ENCODE measurements at places on chromosomes 6 and 20.

GRCh38 chr6:135675862-135676261, 175.6 kb upstream of the PDE7B start:
- DNase-seq, result peak; percentile 81

- no peak for DNase-seq
These were observed 693.4 kb upstream of the FLRT3 start for GRCh38 chr20:15030826-15031225.

GRCh38 chr6:8268156-8268555, 165.8 kb upstream of the EEF1E1 start:
- DNase-seq, result no peak

DNA sequence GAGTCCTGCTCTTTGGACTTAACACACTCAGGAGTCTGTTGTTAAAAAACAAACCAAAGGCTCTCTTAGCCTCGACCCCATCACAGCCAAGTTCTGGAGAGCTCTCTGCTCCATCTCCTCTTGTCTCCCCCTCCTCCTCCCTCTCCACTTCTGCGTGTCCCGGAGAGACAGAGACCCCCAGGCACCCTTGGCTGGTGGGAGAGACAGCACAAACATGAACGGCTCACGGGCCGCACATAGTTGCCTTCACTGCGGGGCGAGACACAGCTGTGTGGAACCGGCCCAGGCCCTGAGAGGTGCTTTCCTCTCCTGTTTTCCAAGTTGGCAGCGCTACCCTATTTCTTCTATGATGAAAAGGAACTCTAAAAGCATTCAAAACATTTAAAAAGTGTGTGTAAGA, 23.3 kb upstream of the MYT1 start:
- no peak for DNase-seq

GRCh38 chr20:19823216-19823615, 65.2 kb downstream of the RIN2 start:
- DNase-seq, result no peak

- DNase-seq, result no peak
These were observed 9.6 kb upstream of the SH3BGRL2 start for GRCh38 chr6:79621579-79621978.

GRCh38 chr6:166419717-166420116, 37.0 kb upstream of the MPC1 start:
- no peak for DNase-seq

GRCh38 chr6:130365166-130366106, at the start of gene TMEM200A:
TSS of gene TMEM200A (plus strand) at chr6:130366017. CDS start at chr6:130440423, 74,406 bp downstream.
- peak; percentile 42 for DNase-seq

DNA sequence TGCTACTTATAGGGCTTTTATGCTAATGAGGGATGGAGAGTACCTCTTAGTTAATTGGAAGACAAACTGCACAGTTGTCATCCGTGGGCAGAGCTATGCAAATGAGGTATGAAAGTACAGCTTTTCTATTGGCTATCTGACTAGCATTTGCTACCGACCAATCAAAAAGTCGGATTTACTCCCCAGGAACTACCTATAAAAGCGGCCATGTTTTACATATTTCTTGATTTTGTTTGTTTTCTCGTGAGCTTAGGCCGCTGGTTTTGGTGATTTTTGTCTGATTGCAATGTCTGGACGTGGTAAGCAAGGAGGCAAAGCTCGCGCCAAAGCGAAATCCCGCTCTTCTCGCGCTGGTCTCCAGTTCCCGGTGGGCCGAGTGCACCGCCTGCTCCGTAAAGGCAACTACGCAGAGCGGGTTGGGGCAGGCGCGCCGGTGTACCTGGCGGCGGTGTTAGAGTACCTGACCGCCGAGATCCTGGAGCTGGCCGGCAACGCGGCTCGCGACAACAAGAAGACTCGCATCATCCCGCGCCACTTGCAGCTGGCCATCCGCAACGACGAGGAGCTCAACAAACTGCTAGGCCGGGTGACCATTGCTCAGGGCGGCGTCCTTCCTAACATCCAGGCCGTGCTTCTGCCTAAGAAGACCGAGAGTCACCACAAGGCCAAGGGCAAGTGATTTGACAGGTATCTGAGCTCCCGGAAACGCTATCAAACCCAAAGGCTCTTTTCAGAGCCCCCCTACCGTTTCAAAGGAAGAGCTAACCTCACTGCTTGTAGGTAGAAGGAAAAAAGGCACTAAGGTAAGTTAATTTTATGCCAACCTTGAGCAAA, 36.9 kb downstream of the HFE start:
- DNase-seq, result peak; percentile 99

GRCh38 chr6:686497-686896, 6.4 kb downstream of the EXOC2 start:
- DNase-seq, result no peak

DNA sequence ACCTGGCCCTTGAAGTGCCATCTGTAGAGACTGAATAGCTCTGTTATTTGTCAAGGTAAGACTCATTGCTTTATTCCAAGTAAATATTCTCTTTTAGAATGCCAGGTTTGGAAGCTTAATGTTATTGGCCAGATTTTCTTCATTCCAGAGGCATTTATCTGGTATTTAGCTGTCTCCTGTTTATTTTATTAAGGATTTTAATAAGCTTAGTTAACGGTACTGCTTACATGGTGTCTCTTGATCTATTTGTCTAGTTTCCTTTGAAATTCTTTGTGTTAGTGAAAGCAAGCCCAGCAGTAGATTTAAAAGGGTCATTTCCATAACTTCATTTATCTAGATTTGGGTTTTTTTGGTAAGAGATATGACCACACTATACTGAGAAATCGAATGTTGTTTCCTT, 7.7 kb downstream of the RALY start:
- no peak for DNase-seq

GRCh38 chr6:137282254-137282653, 63.1 kb upstream of the IFNGR1 start:
- DNase-seq, result peak; percentile 39

DNA sequence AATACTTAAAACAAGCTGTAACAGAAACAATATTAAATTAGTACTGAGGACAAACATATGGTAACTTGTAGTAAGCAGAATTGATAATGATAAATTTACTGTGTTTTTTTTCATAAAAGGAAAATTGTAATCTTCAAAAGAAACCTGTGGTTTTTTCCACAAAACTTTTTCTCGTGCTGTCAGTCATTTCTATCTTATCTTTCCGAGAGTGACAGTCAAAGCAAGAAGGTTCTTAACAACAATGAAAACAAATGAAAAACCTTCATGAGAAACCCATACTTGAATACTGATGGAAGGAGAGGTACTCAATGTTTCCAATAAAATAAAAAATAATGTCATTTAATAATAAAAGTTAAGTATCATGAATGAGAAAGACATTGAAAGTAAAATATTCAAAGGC, 174.0 kb downstream of the TBC1D32 start:
- DNase-seq, result no peak

DNA sequence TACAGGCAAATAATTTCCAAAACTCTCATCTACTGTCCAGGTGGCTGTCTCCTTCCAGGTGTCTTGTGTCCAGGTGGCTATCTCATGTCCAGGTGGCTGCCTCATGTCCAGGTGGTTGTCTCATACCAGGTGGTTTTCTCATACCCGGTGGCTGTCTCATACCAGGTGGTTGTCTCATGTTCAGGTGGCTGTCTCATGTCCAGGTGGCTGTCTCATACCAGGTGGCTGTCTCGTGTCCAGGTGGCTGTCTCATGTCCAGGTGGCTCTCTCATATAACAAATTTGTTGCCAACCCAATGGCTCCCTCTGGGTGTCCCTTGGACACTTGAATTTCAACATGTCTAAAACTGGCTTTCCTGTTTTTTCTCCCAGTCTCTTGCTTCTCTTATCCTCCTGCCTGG, 14.3 kb upstream of the SLC22A3 start:
- DNase-seq, result no peak

DNA sequence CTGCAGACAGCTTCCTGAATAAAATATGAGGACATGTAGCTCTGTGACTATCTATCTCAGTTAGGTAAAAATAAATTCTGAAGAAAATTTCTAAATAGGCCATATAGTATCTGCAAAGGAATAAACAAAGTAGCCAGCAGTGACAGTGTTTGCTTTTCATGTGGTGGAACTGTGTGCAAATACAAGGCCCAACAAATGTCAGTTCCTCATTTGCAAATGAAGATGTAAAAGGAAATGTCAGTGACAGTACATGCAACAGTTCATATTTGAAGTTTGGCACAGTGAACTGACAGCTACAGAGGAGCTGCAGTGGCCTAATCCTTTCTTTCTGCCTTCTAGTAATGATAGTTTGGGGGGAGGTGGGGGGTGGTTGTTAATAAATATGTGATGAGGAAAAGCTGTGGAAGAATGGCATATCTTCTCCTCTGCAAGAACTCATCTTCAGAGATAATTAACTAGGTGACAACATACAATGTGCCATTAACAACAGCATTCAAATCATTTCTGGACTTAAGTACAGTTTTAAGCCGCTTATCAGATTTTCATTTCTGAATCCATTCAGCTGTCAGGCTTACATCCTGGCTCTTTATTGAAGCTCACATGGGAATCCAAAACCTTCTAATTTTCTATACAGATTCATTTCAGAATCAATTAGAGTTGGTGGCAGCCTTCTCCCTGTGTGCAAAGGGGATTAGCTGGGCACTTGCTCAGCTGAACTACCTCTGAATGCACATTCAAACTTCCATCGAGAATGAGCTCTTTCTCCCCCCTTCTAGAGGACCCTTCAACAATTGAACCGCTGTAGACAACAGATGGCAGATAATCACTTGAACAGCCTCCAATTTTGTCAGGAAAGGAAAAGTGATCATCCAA, 1059.0 kb upstream of the EPHA7 start:
- DNase-seq, result no peak

GRCh38 chr20:53922901-53923314, 147.5 kb downstream of the BCAS1 start:
- peak; percentile 62 for DNase-seq

DNA sequence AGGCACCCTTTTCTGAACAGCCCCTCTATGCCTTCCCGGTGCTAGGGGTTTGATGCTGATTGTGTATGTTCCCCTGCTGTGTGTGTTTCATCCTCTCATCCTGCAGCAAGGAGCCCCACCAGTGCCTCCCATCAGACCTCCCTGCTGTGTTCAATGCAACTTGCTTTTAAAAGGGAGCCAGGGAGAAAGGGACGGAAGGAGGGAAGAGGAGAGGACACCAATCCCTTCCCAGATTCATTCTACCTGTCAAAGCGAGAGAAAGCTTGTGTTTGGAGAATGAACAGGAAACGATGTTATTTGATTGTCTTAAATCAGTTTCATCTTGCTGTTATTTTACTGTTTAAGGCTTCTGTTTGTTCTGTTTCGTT, 259.2 kb downstream of the ADGB start:
- DNase-seq, result no peak

GRCh38 chr20:20582734-20583133, 129.7 kb downstream of the RALGAPA2 start:
- no peak for DNase-seq

DNA sequence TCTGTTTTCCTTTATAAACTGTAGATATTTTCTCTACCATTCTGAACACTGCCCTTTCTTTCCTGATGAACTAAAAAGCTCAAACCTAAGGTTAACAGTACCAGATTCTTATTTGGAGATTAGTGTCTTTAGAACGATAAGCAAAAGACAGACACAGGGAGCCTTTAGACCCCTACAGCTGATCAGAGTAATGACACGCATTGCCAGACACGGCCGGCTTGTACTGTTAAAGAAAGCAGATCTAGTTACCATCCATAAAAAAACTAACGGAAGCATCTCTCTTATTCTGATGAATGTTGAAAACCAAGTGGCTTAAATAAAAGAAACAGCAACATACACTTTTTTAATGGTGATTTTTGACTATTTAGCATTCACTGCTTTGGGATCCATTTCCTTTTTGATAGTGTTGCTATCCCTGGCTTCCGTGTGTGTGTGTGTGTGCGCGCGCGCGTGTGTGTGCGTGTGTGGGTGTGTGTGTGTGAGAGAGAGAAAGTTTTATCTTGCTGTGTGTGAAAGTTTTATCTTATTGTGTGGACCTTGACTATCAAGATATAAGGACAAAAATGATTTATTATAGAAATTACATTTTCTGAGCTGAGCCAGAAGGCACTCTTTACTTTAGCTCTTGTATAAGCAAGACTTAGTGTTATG, 95.6 kb upstream of the SLC35B3 start:
- no peak for DNase-seq

- DNase-seq, result no peak
These were observed 423.2 kb upstream of the JARID2 start for GRCh38 chr6:14822679-14823078.

DNA sequence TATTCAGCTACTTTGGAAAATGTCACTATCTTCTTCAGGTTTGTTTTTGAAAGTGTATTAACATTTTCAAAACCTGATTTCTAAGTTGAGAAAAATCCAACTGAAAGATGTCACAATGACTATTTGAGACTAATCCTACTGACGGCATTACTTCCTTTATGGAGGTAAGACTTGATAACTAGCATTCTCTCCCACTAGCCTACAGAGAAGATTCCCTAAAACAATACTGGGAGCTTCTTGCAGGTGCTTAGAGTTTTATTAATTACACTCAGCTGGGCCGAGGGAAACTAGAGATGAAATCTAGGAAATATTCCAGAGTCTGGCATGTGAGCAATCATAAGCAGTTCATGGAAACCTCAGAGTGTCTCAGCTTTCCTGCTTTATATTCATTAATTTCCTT, 114.0 kb downstream of the LCA5 start:
- no peak for DNase-seq

DNA sequence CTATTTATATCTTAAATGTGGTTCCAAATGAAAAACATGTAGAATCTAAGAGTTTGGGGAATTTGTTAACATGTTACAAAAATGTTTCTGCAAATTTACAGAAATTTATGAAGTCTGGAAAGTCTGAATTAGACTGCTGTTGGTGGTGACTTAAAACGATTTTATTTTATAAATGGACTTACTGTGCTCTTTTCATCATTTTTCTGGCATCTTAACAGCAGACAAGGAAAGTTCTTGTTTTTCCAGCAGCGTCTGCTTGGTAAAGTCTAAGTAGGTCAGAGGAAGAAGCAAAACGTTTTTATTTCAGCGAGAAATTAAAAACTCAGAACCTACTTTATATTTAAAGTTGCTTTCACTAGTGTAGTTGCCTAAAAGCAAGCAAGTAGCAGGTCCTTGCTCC, 48.6 kb upstream of the COL9A1 start:
- DNase-seq, result no peak

DNA sequence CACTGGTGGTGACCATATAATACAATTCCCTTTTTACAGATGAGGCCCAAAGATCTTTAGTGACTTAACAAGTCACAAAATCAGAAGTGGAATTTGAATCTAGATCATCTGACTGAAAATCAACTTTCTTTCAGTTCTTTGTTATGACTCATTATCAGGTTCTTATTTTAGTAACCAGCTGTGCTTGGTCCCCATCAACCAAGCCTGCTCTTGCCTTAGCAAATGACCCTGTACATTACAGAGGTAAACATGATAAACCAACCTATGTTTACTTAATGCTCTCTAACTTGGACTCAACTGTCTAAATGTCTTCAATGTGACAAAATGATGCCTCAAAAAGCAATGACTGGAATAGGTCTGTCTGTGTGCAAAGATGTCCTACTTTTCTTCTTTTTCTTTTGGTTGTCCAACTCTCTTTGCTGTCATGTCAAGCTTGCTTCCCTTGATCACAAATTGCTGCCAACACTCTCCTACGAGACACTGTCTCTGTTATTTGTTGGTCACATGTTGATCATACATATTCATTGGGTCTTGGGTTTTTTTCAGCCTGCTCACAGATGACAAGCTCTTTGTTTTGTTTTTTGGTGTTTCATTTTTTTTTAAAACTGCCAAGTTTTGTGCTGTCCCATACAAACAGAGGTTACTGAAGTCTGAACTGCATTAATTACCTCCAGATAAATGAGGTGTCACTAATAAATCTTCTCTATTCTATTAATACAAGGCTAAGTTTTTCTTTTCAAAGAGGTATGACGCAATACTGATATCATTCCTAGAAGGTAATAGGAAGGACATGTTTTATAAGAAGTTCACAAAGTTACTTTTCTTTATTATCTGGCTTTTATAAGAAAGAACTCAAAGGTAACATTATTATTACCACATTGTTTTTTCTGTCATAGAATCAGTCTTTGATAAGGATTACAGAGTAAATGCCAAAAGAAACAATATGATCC, 62.2 kb upstream of the PLN start:
- DNase-seq, result no peak
